ENCODE measurements at places on chromosomes 6 and 20.

DNA sequence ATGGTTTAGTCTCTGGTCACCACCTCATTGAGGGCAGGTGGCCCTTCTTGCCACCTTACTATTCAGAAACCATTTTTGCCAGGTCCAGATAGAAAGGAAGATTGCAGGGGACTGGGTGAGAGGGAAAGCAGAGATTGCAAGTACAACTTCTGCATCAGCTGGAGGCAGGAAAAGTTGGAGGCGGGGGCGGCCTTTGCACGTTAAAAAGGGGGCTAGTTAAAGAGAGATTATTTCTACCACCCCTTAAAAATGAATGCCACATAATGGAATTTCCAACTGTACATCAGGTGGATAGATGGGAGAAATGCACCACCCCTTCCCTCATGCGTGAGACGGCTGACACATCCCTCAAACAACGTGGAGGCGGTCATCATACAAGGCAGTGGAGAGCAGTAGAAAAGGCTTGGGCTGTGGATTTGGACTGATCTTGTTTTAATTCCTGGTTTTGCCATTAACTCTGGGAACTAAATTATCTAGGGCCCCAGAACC lies 95.4 kb upstream of the CNKSR3 start:
- no peak for DNase-seq

DNA sequence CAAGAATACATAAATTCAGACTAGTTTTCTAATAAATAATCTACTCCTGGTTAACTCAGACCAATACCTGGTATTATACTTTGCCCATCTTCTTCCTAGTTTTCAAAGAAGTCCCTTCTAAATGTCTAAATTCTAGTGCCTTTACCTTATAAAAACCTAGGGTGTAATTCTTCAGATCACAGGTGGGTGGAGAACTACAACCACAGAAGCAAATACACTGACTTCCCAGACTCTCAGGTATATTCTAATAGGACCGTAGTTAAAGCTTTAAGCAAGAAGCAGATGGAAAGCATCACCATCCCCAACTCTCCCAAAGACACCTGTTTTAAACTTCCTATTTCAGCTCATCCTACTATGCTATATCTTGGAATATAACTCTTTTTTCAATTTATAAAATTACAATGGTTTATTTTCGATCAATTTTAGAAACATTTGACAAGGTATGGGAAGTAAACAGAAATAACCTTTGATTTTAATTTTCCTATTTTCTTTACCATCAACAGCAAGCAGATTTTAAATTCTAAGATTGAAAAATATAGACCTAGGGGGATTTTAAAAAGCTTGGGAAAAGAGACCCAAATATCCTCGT lies 15.8 kb downstream of the MAN1A1 start:
- no peak for DNase-seq

- no peak for DNase-seq
Observed at GRCh38 chr20:10800288-10800687, 126.5 kb upstream of the JAG1 start.

GRCh38 chr6:37125774-37126492 lies 44.0 kb upstream of the PIM1 start:
- DNase-seq: no peak

DNA sequence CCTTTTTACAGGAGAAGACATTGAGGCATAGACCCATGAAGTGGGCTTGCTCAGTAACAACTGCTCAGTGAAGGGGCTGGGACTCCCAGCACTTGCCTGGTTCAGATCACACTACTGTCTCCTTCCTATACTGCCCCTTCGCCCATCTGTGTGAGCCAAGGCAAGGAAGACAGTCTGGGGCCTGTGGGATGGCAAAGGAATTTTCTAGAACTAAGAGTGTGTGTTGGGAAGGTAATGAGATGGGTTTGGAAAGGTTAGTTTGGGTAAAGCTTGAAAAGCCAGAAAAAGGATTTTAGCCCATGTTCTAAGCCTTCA lies 213.3 kb upstream of the AGPAT4 start:
- no peak for DNase-seq

GRCh38 chr6:150201285-150201684 lies 58.4 kb downstream of the PPP1R14C start:
- no peak for DNase-seq

- peak; percentile 7 for DNase-seq
Observed at GRCh38 chr6:152094992-152095592, 287.6 kb downstream of the ESR1 start.

- no peak for DNase-seq
Observed at GRCh38 chr6:167579806-167580618, 246.7 kb upstream of the AFDN start.

GRCh38 chr6:125728739-125729138 lies 20.7 kb upstream of the HEY2 start:
- no peak for DNase-seq

DNA sequence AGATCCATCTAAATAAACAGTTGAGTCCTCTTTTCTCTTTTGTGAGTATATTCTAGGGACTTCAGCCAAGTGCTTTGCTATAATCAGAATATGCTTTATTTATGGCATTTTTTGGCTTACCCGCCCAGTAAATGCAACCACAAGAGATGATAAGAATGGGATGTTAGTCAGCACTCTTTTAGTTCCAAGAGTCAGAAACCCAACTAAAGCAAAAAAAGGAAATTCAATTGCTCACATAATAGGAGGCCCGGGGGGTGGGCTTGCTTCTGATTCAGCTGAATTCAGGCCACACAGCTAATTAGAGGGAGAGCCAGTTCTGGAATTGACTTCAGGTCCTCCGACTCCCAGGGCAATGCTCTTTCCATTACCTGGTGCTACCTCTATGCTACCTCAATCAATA lies 250.6 kb downstream of the FARS2 start:
- no peak for DNase-seq

- no peak for DNase-seq
Observed at GRCh38 chr20:3652676-3653596, 10.3 kb downstream of the GFRA4 start.

GRCh38 chr6:77324866-77325265 lies 138.4 kb downstream of the HTR1B start:
- no peak for DNase-seq

DNA sequence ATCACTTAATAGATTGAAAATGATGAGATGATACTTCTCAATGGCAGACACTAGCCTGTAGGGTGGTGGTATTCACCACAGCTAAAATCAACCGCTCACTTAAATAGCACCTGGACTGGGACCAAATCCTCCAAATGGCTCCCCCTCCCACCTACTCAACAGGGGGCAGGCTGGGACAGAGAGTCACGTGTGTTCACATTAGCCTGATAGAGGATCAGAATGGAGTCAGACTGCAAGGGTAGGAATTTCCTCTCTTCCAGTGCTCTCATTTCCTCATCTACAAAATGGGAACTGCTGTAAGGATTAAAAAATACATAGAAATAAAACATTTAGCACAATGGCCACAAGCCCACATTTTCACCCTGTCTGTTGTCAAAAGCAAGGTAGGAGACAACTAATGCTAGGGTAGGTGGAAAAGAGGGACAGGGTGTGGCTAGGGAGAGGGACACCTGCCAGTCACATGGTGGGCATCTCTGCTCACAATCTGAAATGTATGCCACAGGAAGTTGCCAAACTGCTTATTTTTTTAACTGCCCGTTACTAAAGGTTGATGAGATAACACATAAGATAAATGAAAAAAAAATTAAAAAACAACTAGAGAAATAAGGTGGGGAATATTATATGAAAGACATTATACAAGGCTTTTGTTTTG lies 55.3 kb downstream of the BACH2 start:
- DNase-seq: no peak

GRCh38 chr6:21360336-21360735 lies 233.2 kb upstream of the SOX4 start:
- DNase-seq: no peak

GRCh38 chr6:147078106-147078505 lies 126.1 kb upstream of the STXBP5 start:
- no peak for DNase-seq

DNA sequence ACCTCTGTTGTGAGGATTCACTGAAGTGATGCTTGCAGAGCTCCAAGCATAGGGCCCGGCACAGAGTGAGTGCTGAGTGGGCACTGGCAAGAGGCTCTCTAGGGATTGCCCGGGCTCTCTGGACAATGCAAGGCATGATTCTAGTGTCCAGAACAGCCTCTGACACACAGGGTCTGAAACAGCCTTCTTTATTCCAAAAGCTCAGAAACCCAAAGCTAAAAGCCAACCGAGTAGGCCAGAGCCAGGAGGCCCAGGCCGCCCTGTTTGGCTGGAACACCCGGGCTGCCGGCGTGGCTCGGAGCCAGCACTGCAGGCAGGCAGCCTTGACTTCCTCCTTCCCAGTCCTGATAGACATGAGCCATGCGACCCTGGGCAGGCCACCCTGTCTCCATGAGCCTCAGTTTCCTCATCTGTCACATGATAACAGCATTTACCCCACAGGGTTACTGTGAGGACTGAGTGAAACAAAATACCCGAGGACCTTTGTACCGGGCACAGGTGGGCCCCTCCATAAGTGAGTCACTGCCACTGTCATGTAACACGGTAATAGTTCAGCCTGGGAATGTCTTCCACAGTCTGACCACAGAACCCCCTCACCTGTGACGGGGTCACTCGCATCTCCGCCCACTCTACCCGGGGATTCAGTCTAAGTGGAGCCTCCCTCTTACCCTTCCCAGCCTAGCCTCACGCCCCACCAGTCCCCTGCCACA lies 51.5 kb downstream of the PTPRT start:
- DNase-seq: no peak

DNA sequence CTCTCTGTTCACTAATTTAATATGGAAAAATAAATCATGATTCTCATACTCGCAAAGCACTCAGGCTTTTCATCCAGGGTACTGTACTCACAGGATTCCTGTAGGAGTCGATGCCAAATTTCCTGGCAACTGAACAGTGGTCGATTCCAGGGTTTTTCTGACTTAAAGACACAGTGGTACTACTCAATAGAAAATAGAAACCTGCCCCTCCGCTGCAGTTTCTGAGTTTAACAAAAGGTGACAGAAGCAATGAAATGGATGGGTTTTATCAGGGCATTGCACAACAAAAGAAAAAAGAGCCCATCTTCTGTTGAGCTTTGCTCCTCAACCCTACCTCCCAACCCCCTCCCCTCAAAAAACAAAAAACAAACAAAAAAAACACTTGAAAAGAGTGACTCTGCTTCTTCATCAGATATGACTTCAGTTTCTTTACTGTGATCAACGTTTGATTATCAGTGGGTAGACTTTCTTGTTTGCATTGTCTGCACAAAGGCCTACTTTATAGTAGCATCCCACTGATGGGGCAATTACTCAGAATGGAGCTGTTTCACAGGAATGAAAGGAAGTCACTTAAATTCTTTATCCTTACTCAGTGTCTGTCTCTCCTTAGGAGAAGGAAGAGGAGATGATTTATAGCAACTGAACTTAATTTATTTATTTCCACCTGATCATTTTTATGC lies 96.2 kb upstream of the FOXO3 start:
- DNase-seq: no peak

DNA sequence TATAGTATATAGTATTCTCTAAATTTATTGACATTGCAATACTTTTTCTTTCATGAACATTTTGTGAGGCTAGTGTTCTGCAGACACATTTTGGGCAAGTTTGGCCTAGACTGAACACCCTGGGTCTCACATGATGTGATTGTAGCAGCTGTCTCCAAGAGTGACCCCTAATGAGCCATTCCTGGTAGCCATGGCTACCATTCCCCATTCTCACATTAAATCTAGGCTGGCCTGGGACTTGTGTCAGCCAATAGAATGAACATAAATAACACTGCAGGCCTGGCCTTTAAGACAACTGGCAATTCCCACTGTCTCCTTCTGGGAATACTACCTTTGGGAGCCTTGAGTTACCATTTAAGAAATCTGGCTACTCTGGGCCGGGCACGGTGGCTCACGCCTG lies 38.0 kb upstream of the TASP1 start:
- DNase-seq: no peak

DNA sequence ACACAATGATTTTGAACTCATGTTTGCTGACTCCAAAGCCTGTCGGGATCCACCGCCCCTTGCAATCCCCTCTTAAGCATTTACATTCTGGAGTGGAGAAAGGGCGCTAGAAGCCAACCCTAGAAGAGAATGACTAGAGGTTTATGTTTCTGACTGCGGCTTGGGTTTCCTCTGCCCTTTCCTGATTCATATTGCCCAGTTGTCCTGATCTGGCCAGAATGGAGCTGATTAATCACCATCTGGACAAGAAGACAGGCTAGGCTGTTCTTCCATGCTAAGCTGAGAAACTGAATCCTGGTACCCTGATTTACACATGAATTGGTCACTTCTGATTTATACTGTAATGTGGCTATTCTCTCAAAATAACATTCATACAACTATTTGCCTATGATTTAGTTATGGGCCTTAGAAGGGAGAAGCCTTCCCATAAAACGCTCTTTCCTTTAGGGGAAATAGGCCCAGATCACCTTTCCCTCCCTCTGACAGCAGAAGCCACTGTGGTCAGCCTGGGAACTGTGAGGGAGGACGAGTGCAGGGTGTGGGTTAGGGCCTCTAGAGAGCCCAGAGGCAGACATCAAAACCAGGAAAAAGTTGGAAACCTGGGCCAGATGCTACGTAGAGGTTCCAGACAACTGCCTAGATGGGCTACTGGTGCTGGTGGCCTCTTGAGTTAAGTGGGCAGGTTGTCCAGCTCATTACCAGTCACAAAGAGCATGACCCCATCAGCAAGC lies 199.2 kb upstream of the PRDM1 start:
- no peak for DNase-seq

GRCh38 chr20:34952671-34953070 lies 2.9 kb downstream of the GSS start:
- DNase-seq: no peak

- peak; percentile 60 for DNase-seq
Observed at GRCh38 chr6:36623547-36624459, 29.6 kb downstream of the SRSF3 start.

DNA sequence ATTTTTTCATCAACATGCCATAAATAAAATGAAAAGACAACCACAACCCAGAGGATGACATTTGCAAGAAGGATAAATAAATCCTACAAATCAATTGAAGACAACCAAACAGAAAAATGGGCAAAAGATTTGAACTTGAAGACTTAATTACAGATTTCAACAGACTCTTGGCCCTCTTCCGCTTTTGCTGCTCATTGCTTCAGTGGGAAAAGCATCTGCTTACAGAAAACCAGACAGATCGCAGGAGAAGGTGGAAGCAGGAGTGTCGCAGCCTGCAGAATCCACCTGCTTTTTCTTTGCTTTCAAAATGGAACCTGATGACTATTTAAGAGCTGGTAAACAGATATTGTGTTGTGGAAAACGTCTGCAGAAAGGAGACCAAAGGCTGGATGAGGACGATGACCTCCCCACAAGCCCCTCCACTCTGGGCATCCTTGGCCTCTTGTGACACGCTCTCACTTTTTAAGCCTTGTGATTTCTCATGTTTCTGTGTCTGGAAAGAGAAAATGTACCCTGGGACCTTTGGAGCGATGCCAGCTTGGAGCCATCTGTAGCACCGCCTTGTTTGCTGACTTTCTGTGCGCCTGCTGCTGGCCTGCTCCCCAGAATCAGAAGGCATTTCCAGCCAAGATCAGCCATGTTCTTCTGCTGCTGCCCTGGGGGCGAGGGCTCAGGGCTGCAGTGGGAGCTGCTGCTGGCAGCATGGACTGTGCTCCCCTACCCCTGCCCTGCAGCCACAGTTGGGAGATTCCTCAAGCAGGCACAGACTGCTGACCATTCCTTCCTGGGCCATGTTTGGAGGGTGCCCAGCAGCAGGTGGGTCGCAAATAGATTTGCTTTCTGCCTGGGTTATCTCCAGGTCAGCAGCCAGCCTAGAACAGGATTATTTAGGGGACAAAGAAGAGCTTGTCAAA lies 3.6 kb upstream of the CSTL1 start:
- no peak for DNase-seq

GRCh38 chr20:48908656-48909319 lies 12.7 kb upstream of the ARFGEF2 start:
- DNase-seq: no peak
